ENCODE measurements at places on chromosomes 5 and 9.

DNA sequence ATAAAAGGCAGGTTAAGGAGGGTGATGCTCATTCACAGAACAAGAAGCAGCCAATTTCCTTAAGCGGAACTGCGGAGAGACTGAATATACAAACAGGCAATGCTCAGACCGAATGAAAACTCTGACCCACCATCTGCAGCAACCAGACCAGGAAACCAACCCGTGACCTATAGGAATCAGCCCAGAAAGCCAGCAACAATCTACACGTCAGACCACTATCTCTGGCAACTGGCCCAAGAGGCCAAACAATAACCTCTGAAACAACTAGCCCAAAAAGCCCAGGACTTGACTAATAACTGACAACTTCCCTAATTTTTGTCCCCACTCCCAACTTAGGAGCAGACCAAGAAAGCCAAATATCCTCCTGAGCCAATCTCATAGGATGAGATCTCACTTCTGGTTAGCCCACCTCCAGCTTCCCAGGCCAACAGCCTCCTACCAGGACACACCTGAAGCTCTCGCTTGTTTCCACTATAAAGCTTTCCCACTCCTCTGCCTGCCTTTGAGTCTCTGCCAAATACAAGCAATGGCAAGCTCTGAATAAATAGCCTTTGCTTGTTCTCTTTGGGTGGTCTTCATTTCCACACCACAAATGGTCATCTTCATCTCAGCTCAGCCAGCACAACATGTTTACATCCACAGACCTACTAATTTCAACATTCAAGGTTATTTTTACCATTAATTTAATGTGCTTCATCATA is 168.5 kb downstream of the HSD17B3 start:
- DNase-seq: no peak

DNA sequence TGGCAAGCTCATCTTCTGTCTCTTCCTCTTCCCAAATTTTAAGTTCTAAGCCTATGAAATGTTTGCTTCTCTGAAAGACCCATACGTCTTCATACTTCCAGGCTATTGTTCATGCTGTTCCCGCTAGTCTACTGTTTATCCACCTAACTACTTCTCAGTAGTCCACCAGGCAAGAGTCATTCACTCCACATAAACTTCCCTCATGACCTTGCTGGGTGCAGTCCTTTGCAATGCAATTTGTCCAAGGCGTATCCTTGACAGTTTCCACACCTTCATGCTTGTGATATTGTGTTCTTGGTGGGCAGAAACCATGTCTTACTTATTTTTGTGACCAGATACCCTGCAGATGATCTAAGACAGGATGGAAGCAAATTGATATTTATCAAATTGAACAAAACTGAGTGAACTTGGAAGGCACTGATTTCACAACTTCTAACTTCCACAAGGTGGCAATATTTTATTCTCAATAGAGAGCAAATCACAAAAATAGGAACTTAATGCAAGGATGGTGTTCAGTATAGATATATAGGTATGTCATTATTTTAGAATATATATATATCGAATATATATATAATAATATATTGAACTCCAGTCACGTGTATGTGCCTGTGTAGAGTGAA is 30.3 kb downstream of the TYRP1 start:
- DNase-seq: no peak

DNA sequence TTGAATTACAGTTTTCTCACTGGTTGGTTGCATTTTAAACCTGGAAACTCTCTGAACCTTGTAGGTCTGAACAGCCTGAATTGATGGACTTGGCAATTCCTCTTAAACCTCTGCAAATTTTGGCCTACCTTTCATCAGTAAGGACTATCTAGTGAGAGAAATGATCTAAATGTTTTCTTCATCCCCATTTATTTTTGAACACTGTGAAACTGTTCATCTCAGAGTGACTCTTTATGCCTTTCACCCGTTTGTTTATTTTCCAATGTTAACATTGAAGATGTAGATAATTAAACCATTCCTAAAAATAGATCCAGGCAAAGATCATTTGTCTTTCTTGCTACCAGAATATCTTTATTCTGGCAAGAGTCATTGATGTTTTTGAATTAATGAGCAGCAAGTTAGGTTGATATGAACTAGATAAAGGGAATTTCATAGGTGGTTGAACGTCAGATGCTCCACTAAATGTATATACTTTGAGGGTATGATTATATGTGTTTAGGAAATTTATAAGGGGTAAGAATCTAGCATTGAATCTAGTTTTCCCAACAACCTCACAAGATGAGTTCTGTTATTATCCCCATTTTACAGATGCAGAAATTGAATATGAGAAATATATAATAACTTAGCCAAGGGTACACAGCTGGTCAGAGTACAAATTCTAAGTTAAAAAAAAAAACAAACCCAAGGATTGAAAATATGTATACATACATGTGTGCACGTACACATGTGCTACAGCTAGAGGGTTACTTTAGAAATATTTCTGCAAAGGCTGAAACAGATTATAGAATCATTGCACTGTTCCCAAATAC is 3.4 kb downstream of the CPEB4 start:
- no peak for DNase-seq

DNA sequence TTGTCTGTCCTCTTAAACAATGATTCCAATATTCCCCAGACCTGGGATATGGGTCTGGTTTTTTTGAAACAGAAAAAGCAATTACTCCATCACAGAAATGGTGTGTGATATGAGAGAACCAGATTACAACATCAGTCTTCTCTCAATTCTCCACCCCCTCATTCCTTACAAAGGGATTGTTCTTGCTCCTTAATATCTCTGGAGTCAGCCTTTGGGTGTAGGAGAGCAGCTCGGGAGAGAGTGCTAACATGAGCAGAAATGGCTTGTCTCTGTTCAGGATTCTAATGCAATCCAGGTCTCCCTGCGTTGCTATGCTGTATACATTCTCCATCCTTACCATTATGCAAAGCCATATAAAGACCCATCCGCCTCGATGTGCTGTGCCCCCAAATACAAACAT is 32.7 kb downstream of the ZFAND5 start:
- no peak for DNase-seq

GRCh38 chr9:136081826-136082495 is 13.1 kb downstream of the NACC2 start:
- no peak for DNase-seq

DNA sequence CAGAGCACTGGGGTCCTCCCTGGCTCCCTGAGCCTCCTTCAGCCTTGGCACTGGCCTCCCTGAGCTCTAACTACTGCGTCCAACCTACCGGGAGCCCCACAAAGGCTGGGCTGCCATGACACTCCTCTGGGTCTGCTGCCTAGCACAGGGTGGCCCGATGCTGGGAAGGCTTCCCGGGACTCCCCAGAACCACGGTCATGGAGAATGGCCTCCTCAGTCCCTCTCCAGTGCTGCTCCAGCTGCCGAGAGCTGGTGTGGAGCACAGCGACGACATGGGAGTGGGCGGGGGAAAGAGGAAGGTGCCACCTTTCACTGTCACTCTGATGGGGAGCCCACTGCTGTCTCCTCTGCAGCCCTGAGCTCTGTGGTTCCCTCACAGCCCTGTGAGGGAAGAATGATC is 61.5 kb upstream of the RNF130 start:
- no peak for DNase-seq

DNA sequence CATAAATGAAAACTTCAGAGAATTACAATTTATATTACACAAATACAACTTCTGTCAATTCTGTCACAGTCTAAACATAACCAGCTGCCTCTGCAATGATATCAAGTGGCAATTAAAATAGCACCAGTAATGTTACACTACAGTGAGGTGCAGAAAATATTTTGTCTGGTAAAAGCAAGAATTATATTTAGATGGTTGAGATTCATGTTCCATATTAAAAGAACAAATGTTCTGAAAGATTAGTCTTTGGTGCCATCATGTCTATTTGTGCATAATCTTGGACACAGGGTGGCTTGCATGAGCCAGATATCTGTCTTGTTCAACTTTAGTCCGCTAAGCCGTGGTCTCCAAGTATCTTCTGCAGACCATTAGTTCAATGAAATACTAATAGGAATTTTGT is 29.0 kb upstream of the PRR16 start:
- no peak for DNase-seq

- DNase-seq: no peak
These were observed 408.9 kb downstream of the PDE4D start for GRCh38 chr5:59484618-59485017.

DNA sequence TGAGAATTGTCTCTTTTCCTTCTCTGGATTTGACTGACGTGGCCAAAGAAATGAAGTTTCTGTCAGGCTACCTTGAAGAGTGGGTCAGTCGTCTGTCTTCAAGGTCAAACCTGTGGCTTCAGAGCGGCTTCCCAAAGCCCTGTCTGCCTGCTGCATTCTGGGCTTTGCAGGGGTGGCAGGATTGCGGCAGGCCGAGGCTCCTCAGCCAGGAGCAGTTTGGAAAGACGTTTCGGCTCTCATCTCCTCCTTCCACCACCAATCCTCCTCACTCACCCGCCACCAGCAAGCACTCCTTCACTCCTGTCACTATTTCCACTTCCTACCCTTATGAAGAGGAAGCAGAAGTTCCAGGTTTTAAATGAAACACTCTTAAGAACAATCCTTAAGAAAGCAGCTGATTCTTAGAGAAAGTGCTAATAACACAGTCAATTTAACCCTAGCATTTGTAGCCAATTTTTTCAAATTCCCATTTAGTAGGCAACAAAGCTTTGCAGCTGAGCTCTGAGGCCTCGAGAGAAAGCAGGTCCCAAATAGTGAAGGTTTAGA is 351.7 kb downstream of the ZNF608 start:
- DNase-seq: no peak
